Activated naive CD4-positive, alpha-beta T cell treated with anti-CD3 and anti-CD28 coated beads, Interleukin-2, amount 50 U/mL, for 16 hours (primary cell): ENCODE measurements at places on chromosomes 1 and 21.

- DNase-seq: no peak
These were observed 255.9 kb downstream of the NFIA start for GRCh38 chr1:61337981-61338848.

- no peak for DNase-seq
These were observed 9.2 kb downstream of the VANGL1 start for GRCh38 chr1:115650961-115651360.

DNA sequence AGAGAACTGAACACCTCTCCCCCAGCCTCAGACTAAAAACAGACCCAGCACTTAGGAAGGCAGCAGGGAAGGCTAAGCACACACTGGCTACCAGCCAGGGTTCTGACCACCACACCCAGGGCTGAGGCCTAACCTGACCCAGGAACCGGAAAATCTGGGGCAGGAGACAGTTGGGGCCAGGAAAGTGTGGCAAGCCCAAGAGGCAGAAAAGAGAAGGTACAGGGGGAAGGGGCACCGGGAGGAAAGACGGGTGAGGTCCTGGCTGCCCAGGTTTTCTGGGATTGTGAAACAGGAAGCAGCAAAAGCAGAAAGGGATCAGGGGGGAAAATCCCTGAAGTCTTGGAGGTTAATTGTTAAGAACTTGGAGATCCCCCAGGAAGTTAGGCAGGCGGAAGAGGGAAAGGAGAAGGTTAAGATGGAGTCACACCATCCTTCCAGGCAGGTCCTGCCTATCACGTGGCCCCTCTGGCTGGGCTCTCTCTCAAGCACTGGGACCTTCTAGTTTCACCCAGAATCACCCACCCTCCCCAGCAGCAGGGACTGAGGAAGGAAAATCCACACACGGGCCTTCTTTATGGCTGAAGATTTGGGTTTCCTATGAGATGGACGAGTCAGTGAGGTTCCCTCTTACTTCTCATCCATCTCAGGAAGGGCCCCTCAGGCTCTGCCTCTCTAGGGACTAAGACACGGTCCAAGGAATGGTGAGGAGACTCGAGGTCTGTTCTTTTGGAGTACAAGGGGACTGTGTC is 2.6 kb downstream of the HDGF start:
- no peak for DNase-seq

DNA sequence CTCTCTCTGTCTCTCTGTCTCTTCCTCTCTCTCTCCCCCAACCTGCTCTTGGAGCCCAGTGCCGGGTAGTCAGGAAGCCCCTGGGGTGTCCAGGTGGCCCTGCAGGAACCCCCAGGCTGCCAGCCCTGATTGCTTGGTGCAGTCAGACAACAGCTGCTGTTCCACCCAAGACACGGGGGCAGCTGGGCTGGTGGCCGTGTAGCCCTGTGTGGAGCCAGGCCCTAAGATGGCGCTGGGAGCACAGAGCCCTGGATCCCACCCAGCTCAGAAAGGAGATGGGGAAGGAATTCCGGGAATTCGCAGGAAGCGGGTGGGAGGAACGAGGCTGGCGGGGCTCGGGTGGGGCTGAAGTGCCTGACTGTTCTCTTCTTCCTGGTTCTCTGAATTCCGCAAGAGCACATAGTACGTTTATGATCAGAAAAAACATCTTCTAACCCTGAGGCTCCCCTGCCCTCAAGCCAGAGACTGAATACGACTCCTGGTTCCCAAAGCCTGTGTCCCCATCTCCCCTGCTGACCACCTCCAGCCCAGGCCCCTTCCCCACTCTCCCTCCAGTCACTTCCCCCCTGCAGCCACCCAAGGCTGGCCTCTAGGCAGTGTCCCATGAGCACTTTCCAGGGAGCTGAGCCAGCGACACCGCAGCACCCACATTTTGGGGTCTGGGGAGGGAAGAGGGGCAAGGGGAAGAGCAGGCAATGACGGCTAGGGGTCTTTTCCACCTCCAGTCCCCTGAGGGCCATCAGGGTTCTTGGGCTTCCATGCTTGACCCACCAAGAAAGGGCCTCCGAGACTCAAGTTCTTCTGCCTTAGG is 55.0 kb downstream of the WNT9A start:
- peak; percentile 4 for DNase-seq

GRCh38 chr1:9289090-9289534 is 3.6 kb upstream of the SPSB1 start:
- DNase-seq: peak; percentile 85

DNA sequence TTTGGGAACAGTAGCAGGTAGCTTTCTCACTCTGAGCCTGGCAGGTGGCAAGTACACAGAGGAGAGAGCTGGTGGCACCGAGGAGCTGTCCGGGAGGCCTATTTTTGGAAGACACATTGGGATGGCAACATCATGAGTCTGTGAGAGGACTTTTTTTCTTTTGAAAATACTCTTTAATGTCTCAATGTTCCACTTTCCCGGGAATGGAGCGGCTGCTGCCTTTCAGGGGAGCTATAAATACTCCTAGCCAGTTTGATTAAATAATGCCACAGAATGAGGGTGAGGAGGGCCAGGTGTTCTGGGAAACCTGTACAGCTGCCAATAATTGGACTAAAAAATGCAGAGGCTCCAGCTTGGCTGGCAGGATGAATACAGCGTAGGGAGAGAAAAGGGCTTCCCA is 93.3 kb upstream of the COG2 start:
- DNase-seq: no peak

DNA sequence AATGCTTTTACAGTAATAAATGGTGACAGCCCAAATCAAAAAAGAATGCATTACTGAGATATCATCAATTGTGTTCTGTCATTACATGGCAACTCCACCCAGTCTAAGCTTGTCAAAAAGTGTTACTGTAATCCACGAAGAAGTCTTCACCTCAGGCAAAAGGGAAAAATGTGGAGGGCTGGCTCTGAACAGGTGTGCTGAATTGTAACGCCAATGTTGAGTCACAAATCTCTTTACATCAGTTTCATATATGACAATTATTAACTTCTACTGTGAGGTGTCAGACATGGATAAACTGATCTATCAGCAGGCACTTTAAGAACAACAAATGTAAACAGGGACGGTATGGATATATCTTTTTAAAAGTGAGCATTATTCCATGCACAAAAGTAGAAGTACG is 98.5 kb upstream of the DMRTA2 start:
- DNase-seq: no peak

DNA sequence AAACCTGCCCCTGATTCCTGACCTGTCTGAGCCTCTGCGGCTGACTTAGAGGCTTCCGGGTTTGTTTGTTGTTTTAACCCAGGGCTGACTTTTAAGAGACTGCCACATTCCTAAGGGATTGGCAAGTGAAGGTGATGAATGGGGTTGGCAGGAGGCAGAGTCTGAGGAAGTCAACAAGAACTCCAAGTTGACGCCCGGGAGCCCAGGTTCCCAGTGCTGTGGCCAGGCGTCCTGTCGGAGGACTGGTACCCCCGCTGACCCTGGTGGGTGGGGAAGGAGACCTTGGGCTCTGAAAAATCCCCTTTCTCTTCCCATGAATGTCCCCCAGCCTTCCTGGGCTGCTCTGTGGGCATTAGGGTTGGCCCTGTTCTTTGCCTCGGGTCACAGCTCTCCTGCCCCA is 19.7 kb upstream of the EPS8L3 start:
- no peak for DNase-seq

- no peak for DNase-seq
These were observed 77.8 kb downstream of the C4BPA start for GRCh38 chr1:207181847-207182246.

DNA sequence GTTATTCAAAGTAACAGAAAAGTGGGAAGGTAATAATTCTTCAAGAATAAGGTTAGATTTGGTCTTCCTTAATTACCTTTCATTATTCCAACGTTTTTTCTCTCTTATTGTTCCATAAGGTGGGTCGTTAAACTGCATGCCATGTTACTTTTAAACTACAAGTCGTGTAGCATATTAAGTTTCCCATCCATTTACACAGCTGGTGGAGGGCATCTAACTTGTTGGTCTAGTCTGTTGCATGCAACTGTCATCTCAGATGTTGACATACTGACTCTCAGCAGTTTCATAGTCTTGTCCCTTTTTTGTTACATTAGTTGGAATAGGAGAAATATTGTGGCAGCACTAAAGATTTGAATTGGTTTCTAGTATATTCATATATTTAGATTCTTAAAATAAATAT is 54.6 kb upstream of the BMP8A start:
- no peak for DNase-seq

DNA sequence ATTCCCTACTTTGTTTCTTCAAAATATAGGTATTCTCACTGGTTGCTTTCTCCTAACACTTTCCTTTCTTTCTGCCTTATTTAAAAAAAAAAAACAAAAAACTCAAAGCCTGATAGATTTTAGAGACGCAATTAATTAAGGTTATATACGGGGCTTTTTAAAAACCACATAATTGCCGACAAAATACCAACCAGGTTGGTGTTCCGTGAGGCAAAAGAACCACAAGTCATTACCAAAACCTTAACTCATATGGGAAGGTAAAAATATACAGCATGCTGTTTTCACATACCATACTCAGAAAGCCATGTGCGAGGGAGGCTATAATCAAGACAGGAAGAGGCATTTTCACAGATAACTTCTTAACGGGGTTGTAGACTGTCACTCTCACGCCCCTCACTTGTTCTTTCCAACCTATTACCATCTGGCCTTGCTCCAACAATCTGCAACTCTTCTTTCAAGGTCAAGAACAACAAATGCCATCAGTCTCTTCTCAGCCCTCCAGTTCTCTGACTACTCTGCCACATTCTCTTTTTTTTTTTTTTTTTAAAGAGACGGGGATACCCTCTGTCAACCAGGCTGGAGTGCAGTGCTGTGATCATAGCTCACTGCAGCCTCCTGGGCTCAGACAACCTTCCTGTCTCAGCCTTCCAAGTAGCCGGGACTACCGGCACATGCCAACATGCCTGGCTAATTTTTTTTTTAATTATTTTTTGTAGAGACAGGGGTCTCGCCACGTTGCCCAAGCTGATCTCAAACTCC is 102.6 kb downstream of the APP start:
- no peak for DNase-seq

DNA sequence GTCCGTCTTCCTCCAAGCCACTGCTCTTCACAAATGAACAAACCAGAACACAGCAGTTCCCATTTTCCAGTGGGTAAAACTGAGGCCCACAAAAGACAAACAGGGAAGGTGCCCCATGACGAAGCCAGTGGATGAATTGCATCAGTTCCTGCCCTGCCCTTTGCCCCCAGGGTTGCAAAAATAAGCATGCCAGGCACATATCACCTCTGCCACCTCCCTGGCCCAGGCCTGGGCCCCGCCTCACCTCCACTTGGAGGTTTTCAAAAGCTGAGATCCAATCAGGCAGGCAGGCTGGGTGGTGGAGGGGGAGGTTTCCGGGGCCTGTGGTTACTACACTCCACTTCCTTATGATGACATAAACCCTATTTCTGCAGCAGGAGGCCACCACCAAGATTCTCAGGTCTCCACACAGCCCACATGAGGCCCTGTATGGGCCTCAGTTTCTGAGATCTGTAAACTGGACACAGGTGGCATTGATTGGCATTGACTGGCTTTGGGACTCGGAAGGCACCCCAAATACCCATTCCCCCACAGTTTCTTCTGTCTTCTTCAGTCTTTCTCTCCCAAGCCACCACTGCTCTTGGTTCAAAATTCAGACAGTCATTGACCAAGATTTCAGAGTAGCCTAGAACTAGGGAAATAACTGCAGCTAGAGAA is 4.1 kb downstream of the KIF21B start:
- DNase-seq: peak; percentile 86

- DNase-seq: no peak
These were observed 2.8 kb downstream of the GALNT2 start for GRCh38 chr1:230069796-230070195.

- DNase-seq: no peak
These were observed 299.7 kb downstream of the OLFM3 start for GRCh38 chr1:101697072-101697471.

- DNase-seq: no peak
These were observed 30.7 kb downstream of the SHISAL2A start for GRCh38 chr1:52663716-52664115.

DNA sequence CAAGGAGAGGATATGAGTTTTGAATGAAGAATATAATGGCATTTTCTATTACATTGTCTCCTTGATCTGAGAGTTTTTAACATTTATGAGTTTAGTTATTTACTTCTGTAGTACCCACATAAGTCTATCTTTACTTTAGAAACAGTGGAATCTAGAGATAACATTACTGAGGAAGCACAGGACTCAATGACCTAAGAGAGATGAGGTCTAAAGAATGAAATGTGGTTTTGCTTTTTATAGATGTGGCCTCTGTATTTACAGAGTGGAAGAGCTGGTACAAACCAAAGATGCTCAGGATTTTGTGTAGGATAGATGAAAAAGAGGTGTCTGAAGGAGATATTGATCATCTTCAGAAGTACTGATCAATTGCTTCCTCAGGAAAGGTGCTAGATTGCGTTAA is 177.3 kb downstream of the KCTD3 start:
- DNase-seq: no peak

DNA sequence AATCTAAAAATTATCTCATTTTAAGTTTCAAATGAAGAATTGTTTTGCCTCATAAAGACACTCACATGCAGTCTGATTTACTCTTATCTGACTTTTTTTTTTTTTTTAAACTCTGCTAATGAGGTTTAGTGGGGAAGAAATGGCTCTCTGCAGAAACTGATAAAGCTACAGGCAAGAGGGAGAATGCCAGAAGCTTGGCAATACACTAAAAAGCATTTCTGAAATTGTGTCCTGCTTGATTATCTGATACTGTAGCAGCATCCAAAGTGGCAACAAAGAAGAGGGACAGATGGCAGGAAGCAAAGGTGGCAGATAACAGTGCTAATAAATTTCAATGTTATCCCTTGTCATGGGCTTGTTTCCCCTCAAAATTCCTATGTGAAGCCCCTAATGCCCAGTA is 1744.9 kb downstream of the NCAM2 start:
- DNase-seq: no peak

DNA sequence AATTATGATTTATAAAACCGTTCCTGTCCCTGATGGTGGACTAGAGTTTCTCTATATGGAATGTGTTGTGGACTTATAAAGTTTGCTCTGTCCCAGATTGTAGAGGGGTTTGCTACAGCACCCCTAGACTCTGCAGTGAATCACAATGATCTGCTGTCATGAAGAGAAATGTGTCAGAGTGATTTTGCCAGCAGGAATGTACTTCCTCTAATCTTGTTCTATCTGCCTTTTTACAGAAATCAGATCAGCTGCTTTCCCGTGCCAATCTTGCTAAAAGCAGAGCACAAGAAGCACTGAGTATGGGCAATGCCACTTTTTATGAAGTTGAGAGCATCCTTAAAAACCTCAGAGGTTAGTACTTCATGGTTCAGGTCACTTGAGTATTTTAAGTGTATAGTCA is 52.0 kb downstream of the LAMC2 start:
- no peak for DNase-seq
